Cortex of kidney (tissue), 1 donor: ENCODE measurements at places on chromosomes 16 and 17.

DNA sequence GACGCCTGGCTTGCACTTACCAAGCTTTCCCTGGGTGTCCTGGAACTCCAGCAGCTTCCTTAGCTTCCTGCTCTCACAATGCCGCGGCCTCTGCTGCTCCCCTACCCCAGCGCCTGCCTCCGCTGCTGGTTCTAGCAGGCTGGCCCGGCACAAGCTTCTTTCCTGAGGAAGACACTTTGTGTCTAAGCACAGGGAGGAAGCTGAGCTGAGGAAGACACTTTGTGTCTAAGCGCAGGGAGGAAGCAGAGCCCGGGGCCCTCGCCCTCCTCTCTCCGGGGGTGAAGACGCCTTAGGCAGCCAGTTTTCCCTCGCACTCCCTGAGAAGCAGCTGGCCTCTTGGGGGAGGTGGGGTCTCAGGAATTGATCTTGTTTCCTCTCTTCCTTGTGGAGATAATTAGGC lies 64.9 kb downstream of the PLD6 start:
- DNase-seq = no peak

DNA sequence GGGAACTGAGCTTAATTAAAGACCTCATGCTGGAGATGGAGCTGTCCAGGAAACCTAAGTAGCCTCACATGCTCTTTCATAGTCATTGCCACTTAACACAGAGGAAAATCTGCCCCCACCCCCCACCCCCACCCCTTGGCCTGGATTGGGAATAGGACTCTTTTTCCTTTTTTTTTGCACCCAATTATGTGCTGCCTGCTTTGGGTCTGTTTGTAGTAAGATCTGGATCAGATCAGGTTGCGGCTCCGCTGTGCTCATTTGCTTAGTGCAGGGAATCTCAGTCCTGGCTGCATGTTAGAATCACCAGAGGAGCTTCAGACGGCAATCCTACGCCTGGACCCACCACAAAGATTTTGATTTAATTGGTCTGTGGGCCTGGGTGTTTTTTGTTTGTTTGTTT lies 219.0 kb downstream of the UTP18 start:
- no peak for DNase-seq

DNA sequence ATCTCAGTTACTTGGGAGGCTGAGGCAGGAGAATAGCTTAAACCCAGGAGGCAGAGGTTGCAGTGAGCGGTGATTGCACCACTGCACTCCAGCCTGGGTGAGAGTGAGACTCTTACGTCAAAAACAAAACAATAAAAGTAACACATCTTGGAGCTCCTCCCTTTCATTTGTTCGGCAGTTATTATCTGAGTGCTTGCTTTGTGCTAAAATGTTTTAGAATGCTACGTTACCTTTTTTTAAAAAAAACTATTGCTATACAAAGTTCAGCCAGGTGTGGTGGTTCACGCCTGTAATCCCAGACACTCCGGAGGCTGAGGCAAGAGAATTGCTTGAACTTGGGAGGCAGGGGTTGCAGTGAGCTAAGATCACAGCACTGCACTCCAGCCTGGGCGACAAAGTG lies 15.8 kb downstream of the IST1 start:
- no peak for DNase-seq

DNA sequence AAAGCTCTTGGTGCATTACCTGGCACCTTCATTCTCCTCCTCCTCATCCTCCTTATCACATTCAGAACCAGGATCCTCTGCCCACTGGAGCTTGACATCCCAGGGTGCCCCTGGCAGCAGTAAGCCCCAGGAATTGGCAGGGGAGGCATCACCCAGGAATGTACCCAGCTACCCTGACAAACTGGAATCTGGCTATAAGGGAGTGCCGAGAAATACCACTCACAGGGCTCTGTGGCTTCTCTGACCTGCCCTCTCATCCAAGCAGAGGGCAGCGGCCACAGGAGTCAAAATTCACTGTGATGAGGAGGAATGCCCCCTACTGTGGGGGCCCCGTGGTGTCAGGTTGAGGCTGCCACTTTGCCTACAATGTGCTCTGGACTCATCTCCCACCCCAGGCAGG lies 19.6 kb downstream of the MPP3 start:
- DNase-seq = no peak

DNA sequence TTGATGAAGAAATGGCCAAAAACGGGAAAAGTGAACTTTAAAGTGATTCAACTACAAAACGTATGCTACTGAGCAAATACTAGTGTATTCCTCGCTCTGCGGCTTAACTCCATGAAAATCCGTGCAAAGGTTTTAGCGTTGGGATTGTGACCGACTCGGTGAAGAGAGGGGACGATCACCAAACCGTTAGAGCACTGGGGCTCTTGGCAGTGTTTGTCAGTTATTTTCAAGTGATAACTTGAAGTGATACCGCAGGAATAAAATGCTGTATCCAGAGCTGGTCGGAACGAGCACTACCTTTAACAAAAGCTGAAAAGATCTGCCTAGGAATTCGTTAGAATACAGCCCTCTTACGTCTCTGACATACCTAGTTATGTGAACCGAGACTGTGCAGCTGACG lies 773 bp upstream of the PPM1D start:
- DNase-seq = no peak
